NCI-H510A treated with DMSO at 0.1 percent for 48 hours (cell line): ENCODE measurements at places on chromosomes 11 and 22.

DNA sequence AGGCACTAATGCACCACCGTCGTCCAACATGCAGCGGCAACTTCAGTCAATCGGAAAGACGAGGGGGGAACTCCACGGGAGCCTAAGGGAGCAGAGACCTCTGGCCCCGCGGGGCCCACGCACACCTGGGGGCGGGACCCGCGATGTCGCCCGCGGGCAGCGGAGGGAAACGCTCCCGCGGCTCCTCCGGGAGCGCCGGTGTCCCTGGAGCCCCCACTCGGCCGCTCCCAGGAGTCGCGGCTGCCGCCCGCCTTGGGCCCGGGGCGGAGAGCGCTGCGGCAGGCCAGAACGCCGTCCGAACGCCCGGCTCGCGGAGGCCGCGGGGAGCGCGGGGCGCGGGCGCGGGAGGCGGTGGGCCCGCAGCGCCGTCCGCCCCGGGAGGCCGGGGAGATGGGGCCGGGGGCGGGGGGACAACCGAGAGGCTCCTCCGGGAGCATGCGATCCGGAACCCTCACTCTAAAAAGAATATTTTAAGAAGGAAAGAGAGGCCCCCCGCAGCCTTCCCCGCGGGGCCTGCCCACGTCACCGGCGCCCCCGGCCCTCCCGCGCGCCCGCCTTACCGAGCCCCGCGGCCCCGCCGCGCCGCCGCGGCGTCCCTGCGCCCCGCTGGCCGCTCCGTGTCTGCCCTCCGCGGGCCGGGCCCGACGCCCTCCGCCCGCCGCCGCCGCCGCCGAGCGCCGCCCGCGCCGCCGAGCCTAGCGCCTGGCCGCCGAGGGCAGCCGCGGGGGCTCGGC is 86.6 kb upstream of the ARHGAP32 start:
- no peak for DNase-seq

GRCh38 chr22:29346659-29347058 is 31.2 kb upstream of the RASL10A start:
- DNase-seq = no peak

GRCh38 chr11:6855971-6856541 is 6.8 kb upstream of the OR10A2 start:
- no peak for DNase-seq

DNA sequence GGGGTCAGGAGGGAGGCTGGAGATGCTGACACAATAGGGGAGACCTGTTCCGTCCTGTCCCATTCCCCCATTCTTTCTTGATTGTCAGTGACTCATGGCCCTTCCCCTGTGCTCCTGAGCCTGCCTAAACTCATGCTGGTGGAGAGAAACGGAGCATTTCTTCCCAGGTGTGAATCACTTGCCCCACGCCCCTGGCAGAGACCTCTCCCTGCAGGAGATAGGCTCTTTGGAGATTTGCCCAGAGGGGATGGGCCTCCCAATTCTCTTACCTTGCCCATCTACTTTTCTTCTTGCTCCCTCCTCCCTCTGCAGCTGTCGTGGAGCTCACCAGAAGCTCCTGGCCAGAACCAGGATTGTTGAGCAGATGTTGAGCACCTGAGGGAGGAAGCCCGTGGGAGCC is 121.9 kb upstream of the OR9Q1 start:
- no peak for DNase-seq

- DNase-seq = no peak
Observed at GRCh38 chr11:73260127-73260457, 12.0 kb upstream of the P2RY6 start.

DNA sequence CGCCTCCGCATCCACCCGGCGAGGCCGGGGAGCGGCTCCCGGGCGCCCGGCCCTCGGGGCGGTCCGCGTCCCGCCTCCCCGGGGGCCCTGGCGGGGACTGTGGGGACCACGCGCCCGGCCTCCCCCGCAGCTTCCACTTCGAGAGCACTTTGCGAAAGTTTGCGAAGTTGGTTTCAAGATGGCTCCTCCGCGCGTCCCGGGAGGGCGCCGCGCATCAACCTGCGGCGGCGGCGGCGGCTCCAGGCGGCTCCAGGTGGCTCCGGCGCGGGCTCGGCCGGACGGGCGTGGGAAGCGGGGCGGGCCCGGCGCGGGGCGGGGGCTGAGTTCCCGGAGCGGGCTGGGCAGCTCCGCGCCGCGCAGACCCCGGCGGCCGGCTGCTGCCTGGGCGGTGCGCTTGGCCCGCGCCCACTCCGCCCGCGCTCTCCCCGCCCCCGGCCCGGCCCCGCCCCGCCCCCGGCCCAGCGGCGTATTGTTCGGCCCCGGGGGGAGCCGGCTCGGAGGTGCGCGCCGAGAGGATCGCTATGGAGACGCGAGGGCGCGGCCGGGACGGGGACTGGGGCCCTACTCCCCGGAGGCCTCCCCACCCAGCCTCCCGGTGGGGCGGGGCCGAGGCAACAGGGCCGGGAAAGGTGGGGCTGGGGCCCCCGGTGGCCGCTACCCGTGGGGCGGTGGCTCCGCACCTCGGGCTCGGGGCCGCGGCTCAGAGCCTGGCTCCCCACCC is at the start of gene CELSR1:
Gene CELSR1 (minus strand): TSS at position 396 of the 721 bp plus-strand sequence. CDS start 450 bp downstream, outside the sequence.
- no peak for DNase-seq

- no peak for DNase-seq
Observed at GRCh38 chr11:838441-839279, 3.7 kb downstream of the POLR2L start.

DNA sequence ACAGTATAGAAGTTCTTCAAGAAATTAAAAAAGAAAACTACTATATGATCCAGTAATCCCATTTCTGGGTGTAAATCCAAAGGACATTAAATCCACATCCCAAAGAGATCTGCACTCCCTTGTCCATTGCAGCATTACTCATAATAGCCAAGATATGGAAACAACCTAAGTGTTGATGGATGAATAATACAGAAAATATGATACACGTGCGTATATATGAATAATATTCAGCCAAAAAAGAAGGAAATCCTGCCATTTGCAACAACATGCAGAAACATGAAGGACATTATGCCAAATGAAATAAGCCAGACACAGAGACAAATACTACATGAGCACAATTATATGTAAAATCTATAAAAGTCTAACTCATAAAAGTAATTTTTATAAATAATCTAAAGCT is 306.3 kb upstream of the ANO3 start:
- DNase-seq = no peak

DNA sequence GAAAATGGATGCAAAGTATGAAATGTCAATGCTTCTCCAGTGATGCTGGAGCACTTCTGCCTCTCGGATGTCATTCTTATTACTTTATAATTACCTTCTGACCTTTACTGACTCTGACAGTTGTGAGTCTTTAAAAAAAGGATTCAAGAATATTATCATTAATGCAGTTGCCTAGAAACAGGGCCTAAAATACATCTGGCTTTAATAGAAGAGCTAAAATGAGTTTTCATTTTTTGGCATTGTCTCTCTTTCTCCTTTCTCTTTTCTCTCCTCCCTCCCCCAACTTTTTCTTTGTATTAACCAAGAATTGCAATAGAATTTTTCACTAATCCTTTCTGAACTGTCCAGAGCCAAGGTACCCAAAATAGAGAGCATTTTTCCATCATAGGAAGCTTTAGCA is 45.9 kb downstream of the FDX1 start:
- DNase-seq = no peak

DNA sequence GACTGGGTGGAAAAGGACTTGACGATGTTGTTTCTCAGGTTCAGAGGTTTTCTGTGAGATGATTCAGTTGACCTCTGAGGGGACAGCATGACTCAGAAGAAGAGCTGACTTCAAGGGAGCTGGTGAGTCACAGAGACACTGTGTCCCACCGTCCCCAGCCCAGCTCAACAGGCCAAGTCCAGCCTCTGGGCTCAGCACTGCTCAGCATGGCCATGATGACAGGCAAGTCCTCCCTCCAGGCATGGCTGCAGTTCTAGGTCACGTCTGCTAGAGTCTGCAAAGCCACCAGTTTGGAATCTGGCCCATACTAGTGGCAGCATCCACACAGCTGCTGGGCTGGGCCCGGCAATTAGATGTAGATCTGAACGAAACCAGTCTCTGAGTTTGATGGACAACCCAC is 12.9 kb downstream of the TRIM29 start:
- DNase-seq = no peak

GRCh38 chr11:62602141-62603071 is 741 bp upstream of the MTA2 start:
- peak; percentile 63 for DNase-seq

GRCh38 chr22:41917375-41917902 is 2.6 kb upstream of the SHISA8 start:
- DNase-seq = peak; percentile 33

GRCh38 chr11:131744847-131745246 is 374.4 kb downstream of the NTM start:
- DNase-seq = no peak

- no peak for DNase-seq
Observed at GRCh38 chr22:50545522-50546325, at the start of gene KLHDC7B. Gene KLHDC7B, plus strand, starts transcription at chr22:50545899. Its CDS starts 345 bp downstream, at chr22:50546244.

DNA sequence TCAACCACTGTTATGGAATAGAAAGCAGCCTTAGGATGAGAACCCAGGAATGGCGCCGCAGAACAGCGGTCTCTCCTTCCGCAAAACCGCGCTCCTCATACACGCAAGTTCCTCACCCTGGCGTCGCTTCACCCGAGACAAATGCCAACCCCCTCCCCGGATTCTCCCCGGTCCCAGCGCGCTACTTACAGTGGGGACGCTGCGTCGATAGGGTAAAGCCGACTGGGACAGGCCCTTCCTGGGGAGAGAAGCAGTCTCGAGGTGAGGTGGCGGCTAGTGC is 287 bp downstream of the RPS13 start:
- DNase-seq = no peak

DNA sequence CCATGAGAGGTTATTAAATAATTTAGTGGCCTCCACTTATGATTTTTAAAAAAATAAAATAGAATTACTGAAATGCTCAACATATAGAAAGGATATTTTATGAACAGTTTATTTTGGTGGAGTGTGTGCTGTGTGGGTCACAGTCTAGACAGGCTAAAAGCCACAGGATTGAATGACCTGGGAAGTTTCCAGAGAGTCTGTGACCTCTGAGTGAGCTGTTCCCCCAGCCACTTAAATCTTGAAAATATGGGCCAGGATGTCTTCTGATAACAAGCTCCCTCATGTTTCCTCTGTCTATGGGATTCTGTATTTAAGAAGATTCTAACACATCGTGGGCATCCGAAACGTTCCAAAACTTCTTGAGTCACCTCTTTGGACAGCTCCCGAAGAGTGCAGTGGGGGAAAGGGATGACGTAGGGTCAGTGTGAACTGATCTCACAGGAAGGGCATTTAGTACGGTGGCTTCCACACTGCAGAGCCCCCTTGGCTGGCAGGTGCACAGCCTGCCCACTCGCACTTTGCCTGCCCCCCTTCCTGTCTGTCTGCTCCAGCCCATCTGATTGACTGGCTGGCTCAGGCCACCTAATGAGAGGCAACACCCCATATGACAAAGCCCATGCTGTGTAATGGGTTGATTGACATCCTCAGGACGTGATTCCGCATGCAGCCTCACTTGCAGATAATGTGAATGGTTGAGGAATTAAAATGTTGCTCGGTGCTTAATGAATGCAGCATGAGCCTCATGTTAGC is 97.4 kb downstream of the NTM start:
- DNase-seq = no peak

- DNase-seq = no peak
Observed at GRCh38 chr11:86593833-86594232, 78.6 kb downstream of the ME3 start.

- no peak for DNase-seq
Observed at GRCh38 chr11:134024420-134025081, 44.3 kb upstream of the JAM3 start.

DNA sequence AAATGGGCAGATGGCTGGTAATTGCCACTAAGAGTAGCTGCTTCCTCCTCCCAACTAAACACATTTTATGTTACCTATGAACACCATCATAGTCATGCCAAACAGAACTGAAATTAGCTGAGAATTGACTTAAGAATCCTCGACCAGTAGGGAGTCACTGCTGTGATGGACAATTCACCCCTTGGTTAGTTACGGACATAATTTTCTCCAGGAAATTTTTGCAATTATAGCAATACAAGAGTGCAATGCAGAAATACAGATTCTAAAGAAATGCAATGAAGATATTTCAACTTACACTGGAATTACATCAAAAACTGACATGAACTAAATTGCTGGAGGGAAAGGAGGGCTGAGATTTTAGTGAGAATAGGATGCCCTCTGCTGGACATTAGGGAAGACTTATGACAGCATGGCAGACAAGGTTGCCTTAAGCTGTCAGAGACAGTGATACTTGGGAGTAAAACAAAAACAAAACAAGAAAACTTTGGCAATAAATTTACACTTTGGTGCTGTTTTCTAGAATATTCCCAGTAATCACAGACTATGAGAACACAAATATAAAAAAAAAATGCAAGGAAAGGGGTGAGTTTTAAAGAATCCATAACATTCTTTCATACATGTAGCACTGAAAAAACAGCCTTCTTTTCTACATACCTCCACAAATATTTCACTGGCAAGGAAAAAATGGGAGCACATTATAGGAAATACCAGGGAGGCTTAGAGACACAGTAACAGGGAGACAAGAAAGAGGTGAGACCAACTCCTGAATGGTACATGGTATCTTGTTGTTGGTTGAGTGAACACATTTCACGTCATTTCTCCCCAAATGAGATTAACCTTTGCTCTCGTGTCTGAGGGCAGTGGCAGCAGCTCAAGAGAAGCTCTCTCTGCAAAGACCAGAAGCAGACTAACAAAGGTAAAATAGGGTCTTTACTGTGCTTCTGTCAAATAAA is 11.2 kb upstream of the PPP2R1B start:
- DNase-seq = peak; percentile 60

DNA sequence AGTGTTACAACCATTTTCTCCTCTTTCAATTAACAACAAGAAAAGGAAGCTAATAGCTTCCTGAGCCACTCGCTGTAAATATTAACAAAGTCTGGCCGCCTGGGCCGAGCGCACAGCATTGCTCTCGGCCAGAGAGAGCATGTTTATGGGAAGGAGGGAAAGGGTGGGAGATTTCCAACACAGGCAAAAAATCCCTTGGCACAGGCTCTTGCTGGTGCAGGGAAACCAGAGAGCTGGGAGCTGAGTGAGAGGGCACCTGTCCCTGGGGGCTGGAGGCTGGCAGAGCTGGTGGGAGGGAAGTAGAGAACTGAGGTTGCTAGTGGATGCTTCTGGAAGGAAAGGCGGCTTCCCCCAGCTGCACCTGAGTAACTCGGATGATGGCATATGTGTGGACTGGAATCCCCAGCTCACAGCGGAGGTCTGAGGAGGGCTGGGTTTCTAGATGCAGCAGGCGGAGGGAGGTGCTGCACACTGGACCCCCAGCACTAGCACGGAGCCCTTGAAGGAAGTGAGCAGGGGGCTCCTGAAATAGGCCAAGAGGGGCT is 59.6 kb downstream of the FLRT1 start:
- no peak for DNase-seq

DNA sequence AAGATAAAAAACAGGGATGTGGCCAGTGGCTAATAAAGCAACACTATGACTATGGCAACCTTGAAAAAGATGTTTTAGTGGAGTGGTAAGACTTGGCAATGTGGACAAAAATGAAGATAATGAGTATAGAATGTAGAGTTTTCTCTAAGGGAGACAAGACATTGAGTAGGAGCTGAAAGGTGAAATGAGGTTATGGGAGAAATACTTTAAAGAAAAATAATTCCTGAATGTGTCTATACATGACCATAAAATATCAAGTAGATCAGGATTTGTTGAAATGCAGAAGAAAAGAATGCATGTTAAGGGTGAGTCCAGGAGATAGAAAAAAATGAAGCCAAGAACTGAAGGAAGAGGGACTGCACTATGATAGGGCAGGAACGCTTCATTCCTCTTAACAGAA is 101.6 kb upstream of the CARD18 start:
- no peak for DNase-seq
